ENCODE measurements at places on chromosomes 6 and 20.

DNA sequence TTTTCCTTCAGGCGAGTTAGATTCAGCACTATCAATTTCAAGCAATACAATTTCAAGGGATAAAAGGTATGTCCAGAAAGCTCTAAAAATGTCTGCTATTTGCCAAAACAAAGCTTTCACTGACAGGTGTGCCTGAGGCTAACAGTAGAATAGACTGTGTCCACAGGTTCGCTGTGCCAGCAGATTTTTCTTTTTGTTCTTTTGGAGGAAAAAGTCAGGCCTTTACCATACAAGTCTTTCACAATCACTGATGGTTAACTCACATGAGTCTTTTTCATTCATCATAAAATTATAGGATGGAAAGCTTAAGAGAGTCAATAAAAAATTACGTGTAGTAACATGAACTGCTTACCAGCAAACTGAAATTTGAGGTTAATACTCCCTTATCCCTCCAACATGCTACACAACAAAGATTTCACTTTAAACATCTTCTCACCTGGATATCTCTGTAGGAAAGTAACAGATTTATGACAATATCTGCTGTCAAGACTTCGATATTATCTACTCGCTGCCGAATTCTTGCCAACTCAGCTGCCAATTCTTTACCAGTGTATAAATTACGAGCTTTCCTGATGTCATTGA lies 95.4 kb downstream of the MAP3K5 start:
- no peak for DNase-seq

DNA sequence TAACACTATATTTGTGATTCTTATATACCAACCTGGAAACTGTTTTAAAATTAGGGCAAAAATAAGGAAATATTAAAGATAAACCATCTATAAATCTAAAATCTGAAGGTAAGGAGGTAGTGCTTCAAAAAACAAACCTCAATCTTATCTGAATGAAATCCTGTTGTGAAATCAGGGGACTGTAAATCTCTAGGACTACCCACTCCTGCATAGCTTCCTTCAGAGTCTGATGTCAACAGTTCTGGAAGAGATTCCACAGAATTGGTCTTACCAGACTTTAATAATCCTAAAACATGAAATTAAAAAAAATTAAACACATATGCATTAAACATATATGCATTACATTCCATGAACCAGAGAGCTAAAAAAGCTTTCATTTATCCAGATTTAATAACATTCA lies 51.4 kb downstream of the IBTK start:
- no peak for DNase-seq

- no peak for DNase-seq
Measured at GRCh38 chr6:111979633-111980032, 74.3 kb upstream of the CCN6 start.

DNA sequence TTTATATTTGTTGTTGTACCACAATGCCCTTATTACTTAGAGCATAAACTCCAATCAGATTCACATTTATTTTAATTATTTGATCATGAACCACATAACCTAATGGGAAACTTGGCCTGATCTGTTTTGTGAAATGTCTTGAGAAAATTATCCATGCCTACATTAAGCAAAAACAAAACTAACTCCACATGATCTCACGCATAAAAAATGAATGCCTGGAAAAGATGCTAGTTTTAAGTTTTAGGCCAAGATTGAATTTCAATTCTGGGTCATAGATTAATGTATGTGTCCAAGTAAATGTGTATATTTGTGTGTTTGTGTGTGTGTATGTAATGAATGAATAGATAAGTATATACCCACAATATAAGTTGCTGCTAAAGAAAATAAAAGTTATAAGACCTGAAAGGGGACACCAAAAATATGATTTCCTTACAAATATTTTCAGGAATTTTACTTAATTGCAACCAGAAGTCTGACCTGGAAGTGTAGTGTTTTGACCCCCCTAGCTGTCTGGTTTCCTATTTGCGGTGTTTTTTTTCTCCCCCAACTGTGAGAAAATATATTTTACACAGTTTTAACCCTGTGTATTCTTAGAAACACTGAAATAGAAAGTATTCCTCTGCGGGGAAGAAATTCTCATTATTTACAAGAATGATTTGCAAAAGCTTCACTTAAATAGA lies 97.2 kb downstream of the JAG1 start:
- no peak for DNase-seq

DNA sequence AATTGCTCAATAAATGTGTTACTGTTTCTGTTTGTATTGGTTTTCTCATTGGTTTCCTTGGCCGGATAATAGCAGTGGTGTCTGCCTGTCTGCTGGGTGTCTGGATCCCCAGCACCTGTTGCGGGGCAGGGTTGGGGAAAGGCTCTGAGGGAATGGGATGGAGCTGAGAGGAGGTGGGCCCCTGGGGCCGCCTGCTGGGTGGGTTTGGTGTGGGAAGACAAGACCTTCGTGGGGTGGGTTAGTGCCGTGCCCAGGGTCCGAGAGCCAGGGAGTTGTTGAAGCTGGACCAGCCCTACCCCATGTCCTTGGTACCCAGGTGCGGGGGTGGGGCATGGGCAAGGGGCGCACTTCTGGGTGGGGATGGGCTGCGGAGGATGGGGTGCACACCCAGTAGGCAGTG lies 4.0 kb downstream of the SS18L1 start:
- no peak for DNase-seq

DNA sequence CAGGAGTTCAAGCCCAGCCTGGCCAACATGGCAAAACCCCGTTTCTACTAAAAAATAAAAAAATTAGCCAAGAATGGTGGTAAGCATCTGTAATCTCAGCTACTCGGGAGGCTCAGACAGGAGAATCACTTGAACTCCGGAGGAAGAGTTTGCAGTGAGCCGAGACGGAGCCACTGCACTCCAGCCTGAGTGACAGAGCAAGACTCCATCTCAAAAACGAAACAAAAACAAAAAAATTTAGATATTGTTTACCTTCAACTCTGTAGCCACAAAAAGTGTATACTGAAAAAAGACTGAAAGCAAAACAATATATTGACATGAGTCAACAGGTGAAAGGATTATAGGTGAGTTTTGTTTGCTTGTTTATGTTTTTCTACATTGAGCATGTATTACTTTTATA lies 30.6 kb upstream of the TAB2 start:
- no peak for DNase-seq

- DNase-seq = no peak
Measured at GRCh38 chr6:19209202-19209601, 628.0 kb upstream of the ID4 start.

DNA sequence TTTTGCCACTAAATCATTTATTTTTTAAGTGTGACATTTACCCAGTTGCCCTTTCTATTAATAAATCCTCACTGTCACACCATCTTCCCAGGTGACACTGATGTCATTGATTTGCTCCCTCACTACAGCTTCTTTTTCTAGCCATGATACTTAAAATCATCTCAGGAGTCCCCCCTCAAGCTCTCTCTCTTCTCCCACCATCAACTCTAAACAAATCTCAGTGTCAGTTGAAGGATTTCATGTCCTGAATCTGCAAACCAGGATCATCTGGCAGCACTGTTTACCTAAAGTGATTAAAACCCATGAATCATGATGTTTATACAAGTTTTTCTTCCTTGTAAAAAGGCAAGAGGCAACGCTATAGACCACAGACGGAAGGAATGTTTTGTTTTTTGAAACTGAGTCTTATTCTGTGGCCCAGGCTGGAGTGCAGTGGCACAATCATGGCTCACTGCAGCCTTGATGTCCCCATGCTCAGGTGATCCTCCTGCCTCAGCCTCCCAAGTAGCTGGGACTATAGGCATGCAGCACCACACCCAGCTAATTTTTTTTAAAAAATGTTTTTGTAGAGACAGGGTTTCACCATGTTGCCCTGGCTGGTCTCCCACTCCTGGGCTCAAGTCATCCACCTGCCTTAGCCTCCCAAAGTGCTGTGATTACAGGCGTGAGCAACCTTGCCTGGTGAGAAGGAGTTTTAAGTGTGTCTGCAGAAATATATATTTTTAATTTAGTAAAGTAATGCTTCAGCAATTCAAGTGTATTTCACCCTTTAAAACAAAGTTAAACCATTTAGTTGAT lies 30.1 kb upstream of the SH3BGRL2 start:
- DNase-seq = peak; percentile 5

GRCh38 chr6:27866357-27867050 lies 45.7 kb downstream of the OR2B2 start:
- peak; percentile 49 for DNase-seq

GRCh38 chr6:158488065-158488464 lies 71.8 kb upstream of the TMEM181 start:
- DNase-seq = peak; percentile 91

DNA sequence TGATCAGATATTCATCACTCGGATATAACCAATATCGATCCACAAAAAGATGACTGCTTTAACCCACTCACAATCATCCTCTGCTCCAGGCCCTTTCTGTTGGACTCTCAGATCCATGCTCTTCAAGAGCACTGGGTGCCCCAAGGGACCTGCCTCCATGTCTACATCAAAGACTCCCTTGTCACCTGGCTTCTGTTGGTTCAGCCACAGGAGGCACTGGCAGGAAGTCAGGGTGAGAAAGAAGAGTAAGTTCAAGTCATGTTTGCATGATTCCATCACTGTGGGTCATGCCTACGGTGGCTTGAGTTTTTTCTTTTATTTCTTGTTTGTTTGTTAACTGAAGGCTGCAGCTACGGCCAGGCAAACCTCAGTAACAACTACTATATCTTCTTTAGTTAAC lies 243.3 kb downstream of the ADGRG6 start:
- no peak for DNase-seq

DNA sequence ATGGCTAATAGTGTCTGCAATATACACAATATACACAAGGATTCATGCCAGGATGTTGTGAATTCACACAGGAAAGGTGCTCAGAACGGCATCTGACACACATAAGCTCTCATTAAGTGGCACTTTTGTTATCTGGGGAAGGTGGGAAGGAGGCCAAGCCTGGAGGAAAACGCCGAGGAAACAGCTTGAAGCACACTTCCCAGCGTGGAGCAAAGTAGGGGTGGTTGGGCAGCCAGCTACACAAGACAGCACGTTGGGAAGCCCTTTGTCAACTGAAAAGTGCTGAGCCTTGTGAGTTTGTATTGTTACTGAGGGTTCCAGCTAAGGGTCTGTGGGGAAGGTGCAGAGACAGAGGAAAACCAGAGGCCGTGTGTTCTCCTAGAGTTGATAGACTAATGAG lies 181.0 kb downstream of the ZMYND8 start:
- DNase-seq = no peak

GRCh38 chr6:105220186-105220585 lies 40.4 kb upstream of the POPDC3 start:
- DNase-seq = no peak

- DNase-seq = no peak
Measured at GRCh38 chr20:4670469-4670868, 51.2 kb upstream of the PRND start.

GRCh38 chr6:35370124-35370741 lies 27.9 kb downstream of the PPARD start:
- peak; percentile 97 for DNase-seq

GRCh38 chr6:56814802-56815201 lies 140.1 kb upstream of the BEND6 start:
- DNase-seq = no peak

DNA sequence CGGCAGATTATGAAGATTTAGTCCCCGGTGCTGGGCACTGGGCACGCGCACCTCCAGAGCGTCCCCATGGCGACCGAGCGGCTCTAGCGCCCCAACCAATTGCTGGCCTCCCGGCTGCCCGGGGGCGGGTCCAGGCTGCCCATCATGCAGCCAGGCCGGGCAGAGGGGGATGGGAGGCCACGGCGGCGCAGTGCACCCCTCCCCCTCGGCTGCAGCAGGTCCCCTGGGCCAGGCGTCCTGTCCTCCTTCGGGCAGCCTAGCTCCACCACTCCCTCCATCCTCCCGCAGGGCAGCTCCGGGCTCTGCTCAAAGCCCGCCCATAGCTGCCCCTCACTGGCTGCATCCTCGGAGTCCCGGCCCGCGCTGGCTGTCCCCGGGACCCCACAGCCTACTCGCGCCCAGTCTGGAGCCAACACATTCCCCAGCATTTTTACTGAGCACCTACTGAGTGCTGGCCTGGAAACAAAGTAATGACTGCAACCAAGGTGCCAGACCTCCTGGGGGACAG lies 99.4 kb downstream of the ASXL1 start:
- no peak for DNase-seq

DNA sequence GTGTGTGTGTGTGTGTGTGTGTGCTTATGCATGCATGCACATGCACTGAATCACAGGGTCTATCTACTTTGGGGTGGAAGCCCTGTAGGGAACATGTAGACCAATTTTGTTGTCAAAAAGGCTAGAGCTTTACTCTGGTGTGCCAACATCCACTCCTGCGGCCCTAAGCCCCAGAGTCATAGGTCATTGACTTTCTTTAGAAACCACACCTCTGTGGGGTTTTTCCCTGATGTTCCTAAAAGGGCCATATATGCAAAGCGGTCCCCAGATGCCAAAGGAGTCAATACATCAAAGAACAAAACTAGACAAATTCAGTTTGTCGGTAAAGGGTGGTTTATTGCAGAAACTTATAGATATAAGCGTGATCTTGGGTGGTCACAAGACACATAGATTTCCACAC lies 29.8 kb upstream of the SLC2A12 start:
- no peak for DNase-seq

GRCh38 chr6:90485635-90486277 lies 101.1 kb downstream of the MAP3K7 start:
- no peak for DNase-seq

DNA sequence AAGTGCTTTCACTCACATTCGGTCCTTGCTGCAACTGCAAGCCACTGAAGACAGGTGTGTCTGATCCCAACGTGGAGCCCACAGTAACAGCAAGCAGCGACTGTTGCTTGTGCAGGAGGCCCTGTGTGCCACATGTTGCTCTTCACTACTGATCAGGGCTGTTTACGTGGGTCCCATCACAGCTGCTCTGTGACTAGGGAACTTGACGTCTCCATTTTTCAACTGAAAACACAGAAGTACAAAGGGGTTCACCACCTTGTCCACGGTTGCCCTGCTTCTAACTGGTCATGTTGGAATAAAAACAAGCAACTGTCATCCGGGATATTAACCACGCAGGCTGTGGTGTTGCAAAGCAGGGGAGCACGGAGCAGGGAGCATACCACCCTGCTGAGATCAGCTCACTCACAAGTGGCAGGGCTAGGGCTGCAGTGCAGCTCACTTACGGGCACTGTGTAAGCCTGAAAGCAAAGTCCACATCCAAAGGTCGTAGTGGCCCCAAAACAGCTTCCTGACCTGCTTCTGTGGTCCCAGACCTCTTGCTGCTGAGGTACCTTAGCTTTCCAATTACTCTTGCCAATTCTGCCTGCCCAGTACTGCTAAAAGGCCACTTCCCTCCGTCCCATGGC lies 105.8 kb upstream of the DUSP22 start:
- no peak for DNase-seq
